ENCODE measurements at places on chromosomes 7 and 10. TPM values are rescaled to one million over a fixed set of nuclear protein-coding genes. Genes with fewer than 3 reads are reported as not detected.

SH2D4B gene
- not detected for total RNA-seq

GRCh38 chr7:134811765-134812164, 32.3 kb downstream of the CALD1 start:
- DNase-seq: no peak

GRCh38 chr10:48496831-48497779, 107.8 kb downstream of the ARHGAP22 start:
- DNase-seq: no peak

UCN3 gene
- total RNA-seq: 0.58 TPM

- no peak for DNase-seq
Measured at GRCh38 chr10:99996671-99997648, 12.8 kb downstream of the DNMBP start.

GRCh38 chr7:26101361-26102151, 50.4 kb upstream of the NFE2L3 start:
- no peak for DNase-seq

GRCh38 chr7:94514917-94515316, 5.3 kb downstream of the CASD1 start:
- DNase-seq: no peak

- no peak for DNase-seq
Measured at GRCh38 chr7:137674048-137674447, 172.7 kb downstream of the DGKI start.

GRCh38 chr10:32057036-32057372, 779 bp upstream of the KIF5B start:
- DNase-seq: no peak

DNA sequence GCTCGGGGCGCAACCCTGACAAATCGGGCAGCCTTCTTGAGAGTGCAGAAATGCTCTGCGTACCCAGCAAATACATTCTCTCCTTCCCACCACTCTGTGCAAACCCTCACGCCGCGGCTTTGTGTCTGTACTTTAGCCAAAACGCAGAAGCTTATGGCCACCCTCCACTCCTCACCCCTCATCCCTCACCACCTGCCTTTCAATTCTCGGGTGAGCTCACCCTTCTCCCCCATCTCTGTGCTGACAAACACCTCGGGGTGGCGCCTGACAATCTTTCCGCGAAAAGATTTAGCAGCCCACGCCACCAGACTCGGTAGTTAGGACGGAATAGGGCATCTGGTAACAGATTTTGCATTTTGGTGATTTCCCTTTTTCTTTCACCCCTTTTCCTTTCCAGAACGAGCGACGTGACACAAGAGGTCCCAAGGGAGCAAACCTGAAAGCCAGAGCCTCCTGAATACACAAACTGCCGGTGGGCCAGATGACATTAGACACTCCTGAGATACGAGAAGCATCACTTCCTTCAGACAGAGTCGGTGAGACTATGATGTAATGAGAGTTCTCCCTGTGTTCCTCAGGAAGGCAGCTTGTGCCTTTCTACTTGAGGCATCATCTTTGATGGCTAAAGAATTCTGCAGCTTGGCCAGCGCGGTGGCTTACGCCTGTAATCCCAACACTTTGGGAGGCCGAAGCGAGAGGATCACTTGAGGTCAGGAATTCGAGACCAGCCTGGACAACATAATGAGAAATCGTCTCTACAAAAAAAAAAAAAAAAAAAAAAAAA, 671 bp upstream of the ATAD1 start:
- DNase-seq: peak; percentile 15

- DNase-seq: no peak
Measured at GRCh38 chr10:29543715-29544114, 91.1 kb downstream of the SVIL start.

LIPJ gene
- not detected for total RNA-seq

DNA sequence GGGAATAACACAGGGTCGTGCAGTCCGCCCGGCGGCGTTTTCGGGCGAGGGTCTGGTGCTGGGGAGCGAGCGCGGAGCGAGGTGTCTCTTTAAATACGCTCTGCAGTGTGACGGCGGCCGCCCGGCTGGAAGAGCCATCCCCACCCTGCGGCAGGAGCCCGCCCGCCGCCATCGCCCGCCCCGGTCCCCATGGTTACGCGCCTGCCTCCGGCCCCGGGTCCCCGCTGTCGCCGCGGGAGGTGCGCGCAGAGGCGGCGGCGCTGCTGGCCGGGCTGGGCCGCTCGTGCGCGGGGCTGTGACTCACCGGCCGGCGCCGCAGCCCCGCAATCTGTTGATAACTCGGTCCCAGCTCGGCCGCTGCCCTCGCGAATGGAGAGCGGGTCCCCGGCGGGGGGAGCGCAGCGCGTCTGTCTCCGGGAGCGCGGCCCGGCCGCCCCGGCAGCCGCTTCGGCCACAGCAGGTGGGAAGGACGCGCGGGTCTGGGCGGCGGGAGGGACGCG, at the start of gene ADGRA1:
ADGRA1 (plus strand) TSS at position 246 of the 500 bp plus-strand sequence. CDS start 986 bp downstream, outside the sequence.
- no peak for DNase-seq

DNA sequence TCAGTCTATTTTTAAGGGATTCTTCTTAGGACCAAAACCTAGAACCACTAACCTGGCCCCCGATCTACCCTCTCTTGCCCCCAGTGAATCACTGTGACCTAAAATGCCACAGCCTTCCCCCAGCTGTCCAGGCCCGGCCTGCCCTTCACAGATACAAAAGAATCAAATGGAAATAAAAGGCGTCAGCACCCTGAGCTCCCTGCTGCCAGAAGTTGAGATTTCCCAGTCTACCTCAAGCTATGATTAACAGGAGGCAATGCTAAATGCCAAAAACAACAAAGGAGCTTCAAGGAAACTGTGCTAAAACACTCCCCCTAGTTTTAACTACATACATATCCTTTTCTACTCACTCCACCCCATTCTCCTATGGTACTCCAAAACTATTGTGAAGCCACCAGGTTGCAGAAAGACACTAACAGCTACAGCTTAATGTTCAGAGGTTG, 67.8 kb downstream of the GSAP start:
- DNase-seq: peak; percentile 22

GRCh38 chr10:105986486-105986885, 1178.0 kb downstream of the SORCS1 start:
- DNase-seq: no peak

CPA1 gene
- 27.8 TPM for total RNA-seq

PLEKHS1 gene
- 0.75 TPM for total RNA-seq

CACNA2D1 gene
- 17.2 TPM for total RNA-seq

GRCh38 chr10:6565588-6565987, 14.5 kb downstream of the PRKCQ start:
- no peak for DNase-seq

GRCh38 chr10:75226656-75227055, 9.1 kb downstream of the COMTD1 start:
- no peak for DNase-seq

DNA sequence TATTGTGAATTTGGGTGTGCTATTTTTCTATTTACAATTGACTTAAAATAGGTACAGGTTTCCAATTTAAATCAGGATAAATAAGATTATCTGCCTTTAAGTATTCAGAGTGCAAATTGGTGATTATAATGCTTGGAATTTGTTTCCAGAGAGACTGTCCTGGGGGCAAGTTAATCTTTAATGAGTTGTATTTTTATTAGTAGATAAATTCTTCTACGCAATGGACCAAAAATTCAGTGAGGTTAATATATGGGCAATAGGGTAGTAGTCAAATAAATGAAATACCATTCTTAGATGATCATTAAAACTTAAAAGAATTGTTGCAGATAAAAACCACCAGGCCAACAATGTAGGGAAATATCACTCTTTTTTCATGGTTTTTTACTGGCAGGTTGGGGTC, 3.4 kb downstream of the BICC1 start:
- no peak for DNase-seq

MKX gene
- total RNA-seq: 5.2 TPM

GRCh38 chr7:135169964-135170273, 588 bp downstream of the CYREN start:
- no peak for DNase-seq

- DNase-seq: no peak
Measured at GRCh38 chr10:96313344-96313743, 9.1 kb downstream of the DNTT start.

GRCh38 chr7:150931199-150931869, 46.8 kb downstream of the KCNH2 start:
- no peak for DNase-seq

FAM25A gene
- total RNA-seq: not detected

GRCh38 chr7:143974459-143974858, 19.8 kb downstream of the OR2F1 start:
- no peak for DNase-seq
